ENCODE measurements at places on chromosomes 4 and X. TPM values are rescaled to one million over a fixed set of nuclear protein-coding genes. Genes with fewer than 3 reads are reported as not detected.

- DNase-seq: no peak
These were observed 98.9 kb downstream of the SPRY1 start for GRCh38 chr4:123495530-123495929.

The BEX3 gene
- 416 TPM for total RNA-seq

The RAB9B gene
- 0.77 TPM for total RNA-seq

DNA sequence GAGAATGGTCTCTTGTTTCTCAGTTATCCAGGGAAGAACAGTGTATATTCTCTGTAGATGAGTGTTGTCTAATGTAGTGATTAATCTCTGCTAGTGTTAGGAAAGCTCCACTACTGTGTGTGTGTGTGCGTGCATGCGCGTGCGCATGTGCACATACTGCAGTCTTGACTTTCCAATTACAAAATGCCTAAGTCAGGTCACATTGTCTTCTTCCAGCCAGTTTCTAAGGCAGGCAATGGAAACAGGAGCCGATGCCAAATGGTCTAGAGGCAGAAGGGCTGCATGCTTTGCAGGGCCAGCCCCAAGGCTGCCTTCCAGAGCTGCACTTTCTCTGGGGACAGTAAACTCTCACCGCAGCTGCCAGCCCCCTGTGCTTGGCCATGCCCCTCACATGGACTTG is 30.5 kb upstream of the NAP1L5 start:
- DNase-seq: no peak

DNA sequence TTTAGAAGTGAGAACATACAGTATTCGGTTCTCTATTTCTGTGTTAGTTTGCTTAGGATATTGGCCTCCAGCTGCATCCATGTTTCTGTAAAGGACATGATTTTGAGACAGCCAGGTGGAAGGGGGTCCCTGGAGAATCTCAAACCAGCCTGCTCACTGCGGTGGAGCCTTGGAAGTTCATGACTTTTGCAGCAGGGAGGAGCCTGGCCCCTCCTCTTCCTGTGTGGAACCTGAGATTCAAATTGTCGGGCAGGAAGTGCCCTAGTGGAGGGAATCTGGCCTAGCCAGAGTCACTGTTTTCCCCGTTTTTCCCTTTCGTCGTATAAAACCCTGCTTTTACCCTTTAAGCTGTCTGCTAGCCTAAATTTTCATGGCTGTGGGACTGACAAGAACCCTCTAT is 762.6 kb downstream of the PCDH18 start:
- no peak for DNase-seq

The TRIM75 gene
- total RNA-seq: not detected

The CLCN3 gene
- 61.6 TPM for total RNA-seq

The NDUFC1 gene
- 34.7 TPM for total RNA-seq

The CXCL11 gene
- not detected for total RNA-seq

- DNase-seq: peak; percentile 4
These were observed 1080.9 kb downstream of the FAT4 start for GRCh38 chr4:126395664-126396063.

DNA sequence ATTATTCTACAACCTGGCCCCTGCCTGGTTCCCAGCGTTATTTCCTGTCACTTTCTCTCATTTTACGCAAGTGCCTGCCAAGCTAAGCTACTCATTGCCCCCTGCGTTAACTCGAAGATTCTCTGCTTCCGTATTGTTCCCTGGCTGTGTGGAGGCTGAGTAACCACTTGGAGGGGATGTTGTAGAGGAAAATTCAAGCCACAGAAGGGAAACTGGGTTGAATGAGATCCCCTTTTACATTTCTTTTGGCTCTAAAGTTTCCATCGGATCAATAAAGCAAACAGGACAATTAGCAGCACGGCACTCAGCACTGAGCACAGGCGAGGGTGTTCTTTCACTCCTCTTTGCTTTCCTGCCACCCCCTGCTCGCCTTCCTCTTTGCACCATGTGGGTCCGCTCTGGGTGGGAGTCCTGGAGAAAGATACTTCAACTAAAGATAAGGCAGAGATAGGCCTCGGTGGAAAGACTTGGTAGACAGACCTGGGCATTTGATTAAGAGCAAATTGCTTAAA is 4.2 kb upstream of the TMSB4X start:
- peak; percentile 71 for DNase-seq

GRCh38 chr4:76723373-76723772 is 174.6 kb downstream of the SOWAHB start:
- DNase-seq: peak; percentile 39

- no peak for DNase-seq
These were observed 179.5 kb upstream of the TBL1X start for GRCh38 chrX:9285342-9285771.

The SSX2 gene
- total RNA-seq: not detected

- DNase-seq: no peak
These were observed 60.4 kb downstream of the SUPT20HL2 start for GRCh38 chrX:24253469-24253868.

DNA sequence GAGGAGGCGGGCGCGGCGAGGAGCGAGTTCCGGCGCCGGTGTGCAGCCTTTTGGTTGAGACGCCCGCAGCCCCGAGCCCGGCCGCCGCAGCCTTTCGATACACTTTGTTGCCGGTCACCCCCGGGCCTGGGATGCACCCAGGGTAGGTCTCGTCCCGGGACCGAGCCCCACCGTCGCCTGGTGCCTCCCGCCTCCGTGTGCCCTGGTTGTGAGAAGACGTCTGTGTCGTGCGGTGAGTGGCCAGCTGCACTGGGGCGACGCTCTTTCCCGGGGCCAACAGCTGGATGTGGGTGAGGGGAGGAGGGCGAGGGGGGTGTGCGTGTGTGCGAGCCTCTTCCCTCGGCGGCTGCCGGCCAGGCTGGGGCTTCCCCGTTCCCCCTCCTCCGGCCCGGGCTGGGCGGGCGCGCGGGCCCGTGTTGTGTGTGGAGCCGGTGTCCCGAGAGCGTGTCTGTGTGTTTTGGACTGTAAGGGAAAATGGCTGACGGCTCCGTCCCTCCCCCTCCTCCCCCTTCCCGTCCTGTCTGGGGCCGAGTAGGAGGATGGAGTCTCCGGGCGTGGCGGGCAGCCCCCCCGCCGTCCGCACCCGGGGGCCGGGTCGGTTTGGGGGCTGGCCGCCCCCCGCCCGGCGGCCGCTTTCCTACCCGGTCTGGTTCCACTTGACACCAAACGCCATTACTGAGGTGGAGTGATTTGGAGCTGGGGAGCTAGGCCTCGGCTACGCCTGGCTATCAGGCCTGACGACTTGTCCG is 807 bp downstream of the USP9X start:
- DNase-seq: peak; percentile 39

DNA sequence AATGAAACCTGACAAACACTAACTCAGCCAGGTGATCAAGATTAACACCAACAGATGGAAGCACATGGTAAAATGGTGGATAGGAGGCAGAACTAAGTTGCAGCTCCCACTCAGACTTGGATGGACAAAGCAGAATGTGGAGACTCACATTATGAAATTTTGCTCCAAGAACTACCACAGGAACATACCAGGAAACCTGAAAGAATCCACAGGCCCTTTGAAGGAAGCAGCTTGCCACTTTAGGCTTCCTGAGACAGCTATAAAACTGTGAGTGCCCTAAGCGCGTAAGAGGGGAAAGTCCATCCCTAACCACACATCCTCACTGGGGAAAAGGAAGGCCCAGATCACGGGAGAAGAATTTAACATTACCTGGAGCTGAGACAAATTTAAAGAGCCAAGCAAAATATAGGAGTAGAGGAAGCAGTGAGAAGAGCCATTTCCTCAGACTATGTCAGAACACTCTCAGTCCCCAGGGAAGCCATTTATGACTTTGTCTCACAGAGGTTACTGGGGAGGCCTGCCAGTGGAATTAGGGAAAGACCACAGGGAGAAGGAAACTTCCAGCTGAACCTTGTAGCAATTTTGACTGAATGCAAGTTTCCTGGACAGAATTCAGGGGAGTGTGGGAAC is 224.5 kb downstream of the TEX13C start:
- DNase-seq: no peak

Measured in fibroblast of lung (primary cell).